ENCODE measurements at places on chromosomes 6 and 20. TPM values are rescaled to one million over a fixed set of nuclear protein-coding genes. Genes with fewer than 3 reads are reported as not detected.

DNA sequence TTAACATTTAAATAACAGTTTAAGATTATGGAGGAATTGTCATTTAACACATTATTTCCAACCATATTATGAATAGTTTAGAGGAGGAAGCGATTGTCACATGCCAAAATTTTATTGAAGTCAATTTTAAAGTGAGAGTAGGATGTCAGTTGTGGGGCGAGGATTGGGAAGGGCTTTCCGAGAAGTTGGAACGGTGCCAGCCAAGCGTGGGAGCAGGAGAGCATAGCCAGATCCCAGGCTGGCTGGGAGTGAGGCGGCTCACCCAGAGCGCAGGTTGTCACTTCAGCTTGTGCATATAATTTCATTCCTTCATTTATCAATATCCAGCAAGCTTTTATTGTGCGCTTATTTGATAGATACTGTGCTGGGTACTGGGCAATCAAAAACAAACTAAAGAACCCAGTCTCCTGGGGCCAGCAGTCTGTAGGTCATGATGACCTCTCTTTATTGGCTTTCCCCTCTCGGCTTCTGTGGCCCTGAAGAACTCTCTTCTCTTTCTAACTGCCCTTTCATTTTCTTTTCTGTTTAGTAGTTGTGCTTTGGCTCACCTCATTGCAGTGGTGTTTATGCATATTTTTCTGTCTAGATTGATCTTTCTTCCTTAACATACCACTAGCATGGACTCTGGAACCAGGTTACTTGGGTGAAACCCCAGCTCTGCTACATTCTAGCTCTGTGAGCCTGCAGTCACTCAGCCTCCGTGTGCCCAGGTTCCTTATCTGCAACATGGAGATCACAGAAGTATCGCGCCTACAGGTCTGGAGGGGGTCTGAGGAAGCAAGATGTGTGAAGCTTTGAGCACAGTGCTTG lies 6.4 kb downstream of the CEP43 start:
- peaks cover 7% of the 10 kb centered on the region for H3K4me1 ChIP-seq
- H3K27ac ChIP-seq: no peak overlapping the region
- H3K4me3 ChIP-seq: no peak overlapping the region
- peak; percentile 78 for DNase-seq
- no peaks in the 10 kb centered on the region for H3K36me3 ChIP-seq
- no peaks in the 10 kb centered on the region for H3K27me3 ChIP-seq

GRCh38 chr6:113829696-113830045 lies 27.5 kb upstream of the MARCKS start:
- no peaks in the 10 kb centered on the region for H3K27me3 ChIP-seq
- H3K4me3 ChIP-seq: no peak overlapping the region
- DNase-seq: no peak
- H3K4me1 ChIP-seq: peaks cover 8% of the 10 kb centered on the region

DNA sequence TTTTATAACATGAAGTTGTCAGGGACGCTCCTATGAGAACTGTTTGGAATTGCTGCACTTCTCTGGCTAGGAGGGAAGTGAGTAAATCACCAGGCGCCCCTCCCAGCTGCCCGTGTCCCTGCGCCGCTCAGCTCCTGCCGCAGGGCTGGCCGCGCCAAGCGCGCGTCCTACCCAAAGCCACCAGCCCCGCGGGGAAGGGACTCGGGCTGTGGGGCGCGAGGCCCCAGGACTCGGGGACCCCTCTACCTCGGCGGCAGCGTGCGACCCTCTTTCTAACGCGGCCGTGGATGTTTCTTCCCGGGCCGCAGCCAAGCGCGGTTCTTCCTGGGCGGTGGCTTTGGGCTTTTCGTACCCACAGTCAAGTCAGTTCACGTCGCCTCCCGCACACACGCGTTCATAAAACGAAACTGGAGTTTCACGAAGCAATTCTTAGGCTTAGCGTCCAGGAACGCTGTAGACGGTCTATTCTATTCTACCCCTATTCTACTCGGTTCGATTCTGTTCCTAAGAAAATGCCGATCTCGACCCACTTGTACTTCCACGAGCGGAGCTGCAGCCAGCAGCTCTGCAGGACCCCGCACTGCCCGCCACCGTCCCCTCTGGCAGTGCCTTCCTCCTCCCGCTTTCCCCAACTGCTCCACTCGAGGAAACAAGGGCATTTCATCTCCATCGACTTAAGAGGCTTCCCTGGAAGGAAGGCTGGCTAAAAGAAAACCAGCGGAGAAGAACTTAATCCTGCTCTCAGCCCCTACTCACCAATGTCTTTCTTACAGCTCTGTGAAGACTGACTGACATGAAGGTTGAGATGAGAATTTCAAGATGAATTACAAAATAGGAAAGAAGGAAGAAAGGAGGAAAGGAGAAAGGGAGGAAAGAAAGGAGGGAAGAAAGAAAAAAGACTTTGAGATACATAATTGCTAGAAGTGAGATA lies 15.4 kb downstream of the FOXC1 start:
- H3K27ac ChIP-seq: no peak overlapping the region
- no peaks in the 10 kb centered on the region for H3K36me3 ChIP-seq
- DNase-seq: no peak

RBPJL gene
- 0.36 TPM for total RNA-seq

OR12D1 gene
- total RNA-seq: not detected

BTN1A1 gene
- total RNA-seq: not detected

NXT1 gene
- 32.1 TPM for total RNA-seq

Measured in ovary (tissue), 10 donors.